H9 (cell line): ENCODE measurements at places on chromosomes 7 and 10.
A peak's percentile ranks its signal among the peaks of the same experiment; 100 is the strongest.

DNA sequence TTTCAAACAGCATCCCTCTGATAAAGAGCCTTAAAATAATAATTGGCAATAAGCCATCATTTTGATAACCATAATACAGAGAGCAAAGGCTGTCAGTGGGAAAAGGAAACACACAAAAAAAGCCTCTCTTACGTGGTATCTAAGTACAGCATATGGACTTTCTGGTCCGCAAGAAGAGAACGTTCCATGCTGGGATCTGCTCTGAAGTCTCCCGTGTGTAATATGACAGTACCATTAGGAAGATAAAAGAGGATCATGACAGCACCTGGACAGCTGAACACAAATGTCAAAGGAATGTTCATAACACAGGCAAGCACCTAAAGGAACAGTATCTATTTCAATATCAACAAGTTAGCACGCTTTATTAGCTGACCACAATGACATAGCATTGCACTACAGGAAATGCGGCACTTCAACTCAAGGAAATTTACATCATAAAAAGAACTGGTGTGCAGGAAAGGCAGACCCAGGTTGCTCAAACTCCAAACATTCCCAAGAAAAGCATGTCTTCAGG, 9.9 kb downstream of the DCLRE1A start:
- no peak for DNase-seq

DNA sequence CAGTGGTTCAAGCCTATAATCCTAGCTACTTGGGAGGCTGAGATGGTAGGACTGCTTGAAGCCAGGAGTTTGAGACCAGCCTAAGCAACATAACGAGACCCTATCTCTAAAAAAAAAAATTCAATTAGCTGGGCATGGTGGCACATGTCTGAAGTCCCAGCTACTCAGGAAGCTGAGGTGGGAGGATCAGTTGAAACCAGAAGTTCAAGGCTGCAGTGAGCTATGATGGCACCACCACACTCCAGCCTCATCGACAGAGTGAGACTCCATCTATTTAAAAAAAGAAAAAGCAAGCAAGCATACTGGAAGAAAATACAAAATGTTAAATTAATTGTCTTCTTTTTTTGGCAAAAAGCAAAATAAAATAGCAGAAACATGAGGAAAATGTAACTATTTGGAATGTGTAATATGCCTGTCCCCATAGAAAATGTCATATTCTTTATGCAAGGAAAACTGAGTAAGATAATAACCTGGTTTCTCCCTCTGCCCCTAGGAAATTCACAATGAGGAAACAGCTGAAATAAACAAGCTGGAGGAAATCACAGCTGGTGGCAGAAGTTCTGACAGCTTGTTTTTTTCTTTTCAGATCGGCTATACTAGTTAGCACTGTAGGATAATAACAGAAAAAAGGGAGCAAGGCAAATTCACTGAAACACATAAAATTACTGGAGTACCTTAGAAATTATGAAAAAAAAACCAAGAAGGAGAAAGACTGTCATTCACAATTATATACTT, 48.5 kb downstream of the HERPUD2 start:
- DNase-seq = no peak

DNA sequence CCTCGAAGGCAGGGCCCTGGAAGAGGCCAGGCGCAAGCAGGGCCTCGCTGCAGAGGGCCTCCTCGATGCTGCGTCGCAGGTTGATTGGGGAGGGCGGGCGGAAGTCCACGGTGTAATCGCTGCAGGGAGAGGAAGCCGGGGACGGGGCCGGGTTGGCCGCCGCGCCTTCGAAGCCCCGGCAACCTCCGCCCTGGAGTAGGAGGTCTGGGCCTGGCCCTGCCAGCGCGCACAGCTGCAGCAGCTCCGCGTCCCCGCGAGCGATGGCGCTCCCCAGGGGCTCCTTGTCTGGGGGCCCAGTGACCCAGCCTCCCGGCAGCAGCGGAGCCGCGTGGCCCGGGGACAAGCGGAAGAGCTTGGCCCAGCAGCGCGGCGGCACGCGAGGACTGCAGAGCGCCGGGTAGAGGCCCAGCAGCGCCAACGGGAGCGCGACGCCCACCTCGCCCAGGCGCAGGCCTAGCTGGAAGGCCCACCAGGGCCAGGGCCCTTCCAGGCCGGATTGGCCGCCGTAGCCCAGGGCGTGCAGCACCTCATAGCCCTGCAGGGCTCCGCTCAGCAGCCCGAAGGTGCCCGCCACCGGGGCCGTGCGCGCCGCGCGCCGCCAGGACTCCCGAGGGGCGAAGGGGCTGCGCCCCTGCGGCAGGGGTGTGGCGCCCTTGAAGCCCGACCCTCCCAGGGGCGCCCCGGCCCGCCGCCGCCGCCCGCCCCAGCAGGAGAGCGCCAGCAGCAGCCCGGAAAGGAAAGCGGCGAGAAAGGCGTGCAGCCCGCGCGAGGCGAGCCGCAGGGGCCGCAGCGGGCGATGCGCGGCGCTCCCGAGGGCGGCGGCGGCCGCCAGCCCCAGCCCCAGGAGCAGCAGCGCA, 7.8 kb upstream of the RBM28 start:
- peak; percentile 69 for DNase-seq

DNA sequence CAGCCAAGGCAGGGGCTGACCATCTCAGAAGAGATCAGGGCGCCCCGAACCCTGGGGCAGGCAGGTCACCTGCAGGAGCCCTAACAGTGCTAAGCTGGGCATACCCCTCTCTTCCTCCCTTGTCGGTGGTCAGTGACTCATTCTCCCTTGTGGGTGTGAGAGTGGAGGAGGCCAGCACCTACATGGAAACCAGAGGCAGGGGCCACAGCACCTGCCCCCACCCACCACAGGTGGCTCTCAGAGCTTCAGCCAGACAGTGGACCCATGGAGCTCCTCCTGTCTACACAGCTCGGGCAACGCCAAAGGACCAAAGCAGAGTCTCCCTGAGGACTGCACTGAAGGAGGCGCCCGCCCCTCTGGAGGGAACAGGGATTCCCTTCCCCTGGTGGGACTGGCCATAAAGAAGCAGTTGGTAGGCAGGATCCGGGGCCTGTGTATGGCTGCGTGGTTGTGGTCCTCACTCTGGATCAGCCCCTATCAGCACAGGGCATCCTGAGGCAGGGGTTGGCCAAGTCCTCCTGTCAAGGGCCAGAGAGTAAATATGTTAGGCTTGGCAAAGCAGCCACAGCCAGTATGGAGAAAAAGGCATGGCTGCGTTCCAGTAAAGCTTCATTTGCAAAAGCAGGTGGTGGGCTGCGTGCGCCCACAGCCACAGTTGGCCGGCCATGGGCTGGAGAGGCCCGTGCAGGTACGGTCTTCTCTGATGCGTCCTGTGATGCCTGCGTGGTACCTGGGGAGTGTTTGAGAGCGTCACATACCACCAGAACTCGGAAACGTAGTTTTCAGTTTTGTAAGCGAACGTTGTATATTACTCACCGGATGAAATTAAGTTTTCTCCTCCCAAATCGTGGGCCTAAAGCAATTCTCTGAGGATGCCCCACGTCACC, 198.2 kb downstream of the EBF3 start:
- DNase-seq = peak; percentile 19

DNA sequence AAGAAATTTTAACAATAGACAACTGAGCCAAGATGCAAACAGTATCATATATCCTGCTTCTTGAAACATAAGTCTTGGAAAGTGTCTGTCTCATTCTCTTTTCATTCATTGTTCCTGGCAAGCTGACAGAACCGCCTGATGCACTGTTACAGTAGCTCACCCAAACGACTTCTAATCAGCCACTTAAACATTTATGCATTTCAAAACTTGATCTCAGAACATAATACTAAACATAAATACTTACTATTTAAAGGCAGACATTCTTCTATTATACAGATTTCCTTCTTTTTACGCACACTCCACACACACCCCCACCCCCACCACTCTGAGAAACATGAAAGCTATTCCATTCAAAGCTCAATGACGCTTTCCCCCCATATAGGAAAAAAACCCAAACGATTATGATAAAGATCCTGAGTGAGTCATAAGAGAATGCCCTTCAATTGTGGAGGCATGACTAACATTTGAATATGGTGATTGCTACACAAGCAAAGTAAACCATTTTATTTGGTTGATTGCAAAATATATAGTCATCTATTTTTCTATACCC, 30.5 kb downstream of the SHTN1 start:
- no peak for DNase-seq
